Ovary (tissue), 10 donors: ENCODE measurements at places on chromosomes 1 and 21. TPM values are rescaled to one million over a fixed set of nuclear protein-coding genes. Genes with fewer than 3 reads are reported as not detected.

The AQP10 gene
- 0.23 TPM for total RNA-seq

The SLC30A7 gene
- 11.7 TPM for total RNA-seq

The VSIG8 gene
- 0.23 TPM for total RNA-seq

DNA sequence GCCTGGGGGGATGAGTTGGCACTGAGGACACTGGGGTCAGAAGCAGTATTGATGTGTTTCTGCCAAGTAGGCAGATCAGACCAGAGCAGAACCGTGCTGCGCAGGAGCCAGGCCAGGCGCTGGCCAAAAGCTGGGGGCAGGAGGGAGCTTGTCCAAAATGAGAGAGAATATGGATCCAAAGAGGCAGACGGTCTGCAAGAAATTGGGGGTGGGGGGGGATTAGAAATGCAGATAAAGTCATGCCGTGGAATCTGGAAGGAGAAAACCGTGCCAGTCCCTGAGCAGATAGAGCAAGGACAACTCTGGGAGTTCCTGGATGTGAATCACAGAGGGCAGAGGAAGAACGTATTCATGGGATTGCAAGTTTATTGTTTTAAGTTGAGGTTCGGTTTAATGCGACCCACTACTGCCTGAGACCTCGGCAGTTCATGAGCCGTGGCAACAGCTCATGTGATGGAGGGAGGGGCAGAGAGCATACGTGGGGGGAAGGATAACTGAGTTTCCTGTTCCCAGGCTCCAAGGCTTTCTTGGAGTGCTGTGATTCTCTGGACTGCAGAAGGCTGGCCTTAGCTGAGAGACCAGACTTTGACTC, 224.0 kb downstream of the FGGY start:
- DNase-seq: peak; percentile 75

DNA sequence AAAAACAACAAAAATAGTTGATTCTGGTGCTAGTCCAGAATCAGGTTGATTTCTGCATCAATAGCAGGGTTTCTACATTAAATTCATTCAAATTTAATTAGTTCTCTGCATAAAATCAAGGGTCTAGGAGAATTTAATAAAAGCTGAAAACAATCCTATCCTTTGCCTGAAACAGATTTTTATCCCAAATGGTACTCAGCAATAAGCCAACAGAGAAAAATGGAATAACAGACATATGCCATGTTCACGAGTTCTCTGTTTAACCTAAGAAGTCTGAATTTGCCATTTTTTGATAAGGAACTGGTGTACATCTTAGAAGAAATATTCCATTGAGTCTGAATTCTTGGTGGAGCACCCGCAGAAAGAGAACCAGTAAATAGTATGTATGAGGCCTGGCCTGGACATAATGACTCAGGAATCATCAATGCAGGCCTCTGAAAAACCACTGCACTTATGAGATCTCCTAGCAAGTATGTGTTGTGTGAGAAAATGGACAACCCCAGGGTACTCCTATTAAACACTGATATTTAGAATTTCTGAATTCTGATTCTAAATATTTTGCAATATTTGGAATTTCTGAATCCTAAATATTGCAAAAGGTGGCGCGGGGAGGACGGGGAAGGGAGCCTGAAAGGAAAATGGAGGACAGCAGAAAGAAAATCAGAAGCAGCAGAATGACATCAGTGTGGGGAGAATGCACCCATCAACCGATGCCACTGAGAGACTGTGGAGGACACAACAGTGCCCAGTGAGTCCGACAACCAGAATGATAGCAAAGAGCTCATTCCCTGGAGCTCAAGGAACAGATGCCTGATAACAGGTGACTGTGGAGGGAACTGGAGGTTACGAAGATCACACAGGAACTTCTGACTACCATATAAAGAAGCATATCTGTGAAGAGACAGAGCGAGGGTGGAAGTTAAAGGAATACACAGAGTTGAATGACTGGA, 97.6 kb downstream of the APP start:
- no peak for DNase-seq

DNA sequence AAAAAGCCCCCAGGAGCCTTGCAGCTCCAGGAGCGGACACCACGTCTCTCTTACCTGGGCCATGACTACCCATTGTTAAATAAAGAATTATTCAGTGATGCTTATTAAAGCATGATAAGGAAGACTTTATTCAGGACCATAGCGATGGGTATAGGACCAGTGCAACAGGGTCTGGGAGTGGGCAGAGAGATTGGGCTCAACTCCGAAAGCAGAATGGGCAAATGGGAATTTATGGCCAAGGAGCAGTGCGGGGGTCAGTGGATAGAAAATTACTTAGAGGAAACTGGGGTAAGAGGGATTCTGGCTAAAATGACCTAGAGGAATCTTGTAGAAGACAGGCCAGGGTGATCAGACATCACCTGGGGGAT, 580 bp upstream of the ATP5PO start:
- DNase-seq: no peak
